Glutamatergic neuron (in vitro differentiated cells): ENCODE measurements at places on chromosomes 13 and 19. TPM values are rescaled to one million over a fixed set of nuclear protein-coding genes. Genes with fewer than 3 reads are reported as not detected.

The B3GNT8 gene
- total RNA-seq = 15.9 TPM

DNA sequence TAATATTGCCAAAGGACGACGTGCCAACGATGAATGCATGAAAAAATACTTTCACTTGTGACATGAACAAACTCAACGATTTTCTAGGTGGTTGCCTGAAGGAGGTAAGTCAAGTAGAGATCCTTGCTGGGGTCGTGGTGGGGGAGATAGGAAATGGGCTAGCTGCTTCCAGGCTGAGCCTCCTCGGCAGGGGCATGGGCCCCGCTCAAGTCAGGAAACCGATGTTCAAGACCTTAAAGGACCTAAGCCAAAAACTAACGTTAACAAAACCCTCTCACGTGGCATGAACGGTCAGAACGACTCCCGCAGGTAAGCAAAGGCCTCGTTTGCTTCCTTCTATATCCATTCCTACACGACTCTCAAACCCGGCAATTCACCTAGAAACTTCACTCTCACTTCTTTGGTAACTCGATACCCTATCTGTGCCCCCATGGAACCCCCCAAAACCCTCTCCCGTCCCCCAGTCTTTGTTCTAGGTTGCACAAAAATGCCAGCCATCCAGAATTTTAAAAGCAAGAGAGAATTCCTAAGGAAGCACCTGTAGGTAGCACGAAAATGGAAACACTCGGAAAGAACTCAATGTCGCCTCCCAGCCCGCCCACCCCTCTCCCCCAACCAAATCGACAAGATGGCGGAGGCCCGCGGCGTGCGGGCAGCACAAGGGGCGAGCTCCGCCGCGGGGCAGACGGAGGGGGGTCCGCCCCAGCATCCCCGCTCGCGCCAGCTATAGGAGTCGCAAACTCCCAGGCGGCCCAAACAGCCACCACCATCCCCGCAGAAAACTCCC, 13.6 kb downstream of the ACP4 start:
- peak overlapping the region; percentile 95 for H3K4me3 ChIP-seq
- peaks cover 4% of the 10 kb centered on the region for H3K27me3 ChIP-seq
- peak; percentile 52 for DNase-seq
- H3K27ac ChIP-seq = peak overlapping the region; percentile 100

The KLK15 gene
- not detected for total RNA-seq

DNA sequence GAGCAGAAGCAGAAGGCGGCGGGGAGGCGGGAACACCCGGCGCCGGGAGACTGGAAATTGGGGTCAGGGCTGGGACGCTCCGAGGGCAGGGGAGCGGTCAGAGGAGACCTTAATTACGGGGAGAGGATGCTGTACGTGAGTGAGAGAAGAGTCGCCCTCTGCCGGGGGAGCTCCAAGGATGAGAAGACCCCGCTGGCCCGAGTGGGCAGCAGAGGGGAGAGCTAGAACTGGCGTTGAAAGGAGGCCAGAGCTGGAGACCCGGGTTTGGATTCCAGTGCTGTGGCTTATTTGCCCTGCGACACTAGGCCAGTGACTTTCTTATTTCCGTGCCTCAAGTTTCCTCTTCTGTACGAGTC, 536 bp downstream of the FAM32A start:
- no peaks in the 10 kb centered on the region for H3K36me3 ChIP-seq
- H3K27me3 ChIP-seq = peaks cover 8% of the 10 kb centered on the region
- peak overlapping the region; percentile 93 for H3K4me3 ChIP-seq

- H3K27ac ChIP-seq = no peak overlapping the region
- peaks cover 6% of the 10 kb centered on the region for H3K27me3 ChIP-seq
- no peaks in the 10 kb centered on the region for H3K36me3 ChIP-seq
- peaks cover 10% of the 10 kb centered on the region for H3K4me1 ChIP-seq
Measured at GRCh38 chr19:13093407-13094105, 9.1 kb downstream of the LYL1 start.

The ZNF543 gene
- total RNA-seq = 16.7 TPM

GRCh38 chr13:59877933-59878332, 285.8 kb downstream of the DIAPH3 start:
- no peaks in the 10 kb centered on the region for H3K36me3 ChIP-seq
- H3K27ac ChIP-seq = no peak overlapping the region
- H3K4me1 ChIP-seq = no peaks in the 10 kb centered on the region
- no peak overlapping the region for H3K4me3 ChIP-seq
- no peak for DNase-seq

GRCh38 chr13:61036715-61037114, 378.9 kb downstream of the PCDH20 start:
- no peaks in the 10 kb centered on the region for H3K4me1 ChIP-seq
- H3K27me3 ChIP-seq = no peaks in the 10 kb centered on the region

- no peak overlapping the region for H3K27ac ChIP-seq
- no peaks in the 10 kb centered on the region for H3K36me3 ChIP-seq
- peaks cover under 1% of the 10 kb centered on the region for H3K27me3 ChIP-seq
- peak; percentile 12 for DNase-seq
- H3K4me3 ChIP-seq = no peak overlapping the region
Measured at GRCh38 chr13:113061796-113062425, 43.7 kb upstream of the F7 start.

The KCNC3 gene
- 10.6 TPM for total RNA-seq
